Activated T-helper 1 cell treated with anti-CD3 and anti-CD28 coated beads, Interleukin-12 subunit alpha, Interleukin-12 subunit beta, Interleukin-2, Interleukin-4 antibody, amounts not matched to agents 30 ng/mL and 10 ng/mL and 1 ng/mL, durations not matched to agents 14 hours and 24 hours and 36 hours (primary cell): ENCODE measurements at places on chromosomes 12 and 14.

- H3K4me1 ChIP-seq = no peaks in the 10 kb centered on the region
- no peaks in the 10 kb centered on the region for H3K27me3 ChIP-seq
- DNase-seq = no peak
- H3K36me3 ChIP-seq = no peaks in the 10 kb centered on the region
- H3K4me3 ChIP-seq = no peak overlapping the region
Measured at GRCh38 chr14:80606347-80606772, 335.2 kb downstream of the CEP128 start.

DNA sequence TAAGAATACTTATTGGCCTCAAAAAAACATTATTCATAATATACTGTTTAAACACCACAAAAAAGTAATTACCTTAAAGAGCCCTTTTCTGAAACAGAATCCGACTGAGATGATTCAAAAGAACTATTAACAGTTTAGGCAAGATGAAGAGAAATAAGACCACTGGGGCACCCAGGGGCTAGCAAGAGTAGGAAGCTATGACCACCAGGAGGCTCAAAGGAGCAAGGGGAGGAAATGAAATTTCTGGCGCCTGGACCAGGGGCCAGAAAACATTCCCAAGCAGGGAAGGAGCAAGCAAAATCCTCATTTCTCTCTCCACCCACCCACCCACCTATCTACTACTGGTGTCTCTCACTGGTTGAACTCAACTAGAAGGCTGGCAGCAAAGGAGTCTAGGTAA lies 6.3 kb upstream of the DCAF4 start:
- no peaks in the 10 kb centered on the region for H3K4me1 ChIP-seq
- no peak for DNase-seq
- H3K36me3 ChIP-seq = no peaks in the 10 kb centered on the region
- peaks cover 44% of the 10 kb centered on the region for H3K27me3 ChIP-seq

- no peak for DNase-seq
- H3K36me3 ChIP-seq = no peaks in the 10 kb centered on the region
- no peaks in the 10 kb centered on the region for H3K27me3 ChIP-seq
- H3K4me1 ChIP-seq = no peaks in the 10 kb centered on the region
- no peak overlapping the region for H3K27ac ChIP-seq
Measured at GRCh38 chr12:129494260-129494659, 409.6 kb downstream of the TMEM132D start.

DNA sequence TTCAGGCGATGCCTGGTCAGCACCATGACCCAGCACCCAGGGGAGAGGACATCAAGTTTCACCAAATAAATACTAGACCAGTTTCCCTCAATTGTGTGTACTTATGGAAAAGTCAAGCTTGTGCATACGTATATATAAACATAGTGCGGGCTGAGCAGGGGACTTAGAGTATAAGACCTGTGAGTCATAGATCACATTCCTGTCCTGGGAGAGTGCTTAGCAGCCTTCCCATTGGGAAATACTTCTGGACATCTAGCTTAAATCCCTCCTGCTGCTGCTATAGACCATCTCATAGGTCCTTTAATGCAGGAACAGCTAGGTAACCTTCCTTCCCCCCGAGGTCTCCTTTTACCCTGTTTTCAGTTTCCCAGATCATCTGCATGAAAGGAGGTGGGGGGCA lies 51.9 kb downstream of the PRMT8 start:
- DNase-seq = no peak
- H3K27me3 ChIP-seq = peaks cover 11% of the 10 kb centered on the region
- H3K4me1 ChIP-seq = no peaks in the 10 kb centered on the region
- H3K36me3 ChIP-seq = no peaks in the 10 kb centered on the region

- H3K4me1 ChIP-seq = peaks cover 5% of the 10 kb centered on the region
- peaks cover 30% of the 10 kb centered on the region for H3K27me3 ChIP-seq
- no peaks in the 10 kb centered on the region for H3K36me3 ChIP-seq
- no peak overlapping the region for H3K4me3 ChIP-seq
- H3K27ac ChIP-seq = no peak overlapping the region
Measured at GRCh38 chr14:77495334-77495733, 3.3 kb downstream of the ISM2 start.

DNA sequence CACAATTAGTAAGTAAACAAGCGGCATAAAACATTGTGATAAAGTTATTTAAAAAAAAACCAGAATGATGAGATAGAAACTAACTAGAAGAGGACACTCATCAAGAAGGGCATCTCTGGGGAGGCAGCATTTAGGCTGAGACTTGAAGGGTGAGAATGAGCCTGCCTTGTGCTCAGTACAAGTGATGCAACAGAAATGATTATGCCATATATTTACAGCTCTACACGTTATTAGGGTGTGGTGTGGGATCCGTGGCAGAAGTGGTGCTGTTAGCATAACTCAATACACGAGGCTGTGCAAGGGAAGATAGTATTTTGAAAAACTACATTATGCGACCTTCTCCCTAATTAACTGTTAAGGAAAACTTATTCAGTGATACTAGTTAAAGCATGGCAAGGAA lies 178.5 kb upstream of the ATF7IP start:
- H3K27me3 ChIP-seq = peaks cover 6% of the 10 kb centered on the region
- no peaks in the 10 kb centered on the region for H3K4me1 ChIP-seq
- H3K4me3 ChIP-seq = no peak overlapping the region
- no peaks in the 10 kb centered on the region for H3K36me3 ChIP-seq
- H3K27ac ChIP-seq = no peak overlapping the region
- DNase-seq = no peak

DNA sequence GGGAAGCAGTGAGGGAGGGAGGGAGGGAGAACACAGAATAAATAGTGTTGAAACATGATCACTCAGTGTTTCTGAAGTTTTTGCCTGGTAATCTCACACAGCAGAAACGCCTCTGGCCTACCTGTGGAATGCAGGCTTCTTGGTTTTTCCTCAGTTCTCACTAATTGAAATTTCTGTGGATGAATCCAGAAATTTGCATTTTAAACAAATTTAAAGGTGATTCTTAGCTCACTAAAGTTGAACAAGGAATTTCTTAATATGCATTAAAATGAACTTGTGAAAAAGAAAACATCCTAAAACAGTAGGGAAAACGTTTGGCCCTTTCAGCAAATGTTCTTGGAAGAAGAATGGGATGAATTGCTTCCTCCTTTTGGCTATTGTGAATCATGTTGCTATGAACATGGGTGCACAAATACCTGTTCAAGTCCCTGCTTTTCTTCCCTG lies 1.4 kb downstream of the RNASE9 start:
- no peaks in the 10 kb centered on the region for H3K4me1 ChIP-seq
- DNase-seq = no peak
- no peaks in the 10 kb centered on the region for H3K36me3 ChIP-seq
- no peak overlapping the region for H3K4me3 ChIP-seq
- H3K27me3 ChIP-seq = peaks cover 2% of the 10 kb centered on the region

DNA sequence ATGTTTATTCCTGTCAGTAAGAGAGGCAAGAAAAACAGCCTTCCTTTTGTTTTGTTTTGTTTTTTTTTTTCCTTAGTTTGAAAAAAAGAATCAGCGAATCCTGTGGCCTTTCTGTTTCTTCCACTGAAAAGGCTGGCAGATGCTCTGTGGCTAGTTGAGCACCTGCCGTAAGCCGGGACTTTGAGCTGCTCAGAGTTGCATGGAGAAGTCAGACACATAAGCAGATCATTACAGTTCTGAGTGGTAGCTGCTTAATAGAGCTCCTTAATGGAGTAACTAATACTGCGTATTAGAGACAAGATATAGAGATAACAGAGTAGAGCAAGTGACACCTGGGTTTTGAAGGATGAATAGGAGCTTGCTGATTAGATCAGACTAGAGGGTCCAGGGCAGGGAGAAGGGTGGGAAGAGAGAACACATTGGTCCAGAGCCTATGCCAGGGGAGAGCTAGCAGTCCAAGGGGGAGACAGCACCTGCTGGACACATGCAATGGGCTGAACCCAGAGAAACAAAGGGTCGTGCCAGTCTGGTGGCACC lies 129.4 kb downstream of the TSPAN9 start:
- H3K27ac ChIP-seq = no peak overlapping the region
- no peaks in the 10 kb centered on the region for H3K4me1 ChIP-seq
- no peak overlapping the region for H3K4me3 ChIP-seq
- H3K27me3 ChIP-seq = peaks cover 14% of the 10 kb centered on the region

- DNase-seq = no peak
- peaks cover 6% of the 10 kb centered on the region for H3K4me1 ChIP-seq
- H3K4me3 ChIP-seq = no peak overlapping the region
- H3K36me3 ChIP-seq = peaks cover 2% of the 10 kb centered on the region
- no peak overlapping the region for H3K27ac ChIP-seq
- peaks cover 12% of the 10 kb centered on the region for H3K27me3 ChIP-seq
Measured at GRCh38 chr14:72565149-72565559, 328.7 kb downstream of the DPF3 start.
